Brain pericyte (primary cell): ENCODE measurements at places on chromosomes 2 and 18.

DNA sequence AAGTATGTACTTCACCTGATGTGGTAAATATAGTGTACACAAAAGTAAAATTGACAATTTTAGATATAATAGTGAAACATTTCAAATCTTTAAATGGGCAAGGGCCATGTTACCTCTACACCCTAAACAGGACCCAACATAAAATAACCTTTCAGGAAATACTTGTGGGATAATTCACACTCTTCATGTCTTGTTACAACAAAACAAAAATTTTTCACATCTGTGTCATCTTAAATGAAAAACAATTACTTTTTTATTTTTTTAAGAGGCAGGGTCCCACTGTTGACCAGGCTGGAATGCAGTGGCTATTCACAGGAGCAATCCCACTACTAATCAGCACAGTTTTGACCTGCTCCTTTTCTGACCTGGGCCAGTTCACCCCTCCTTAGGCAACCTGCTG is 42.1 kb downstream of the SRBD1 start:
- no peak for DNase-seq

DNA sequence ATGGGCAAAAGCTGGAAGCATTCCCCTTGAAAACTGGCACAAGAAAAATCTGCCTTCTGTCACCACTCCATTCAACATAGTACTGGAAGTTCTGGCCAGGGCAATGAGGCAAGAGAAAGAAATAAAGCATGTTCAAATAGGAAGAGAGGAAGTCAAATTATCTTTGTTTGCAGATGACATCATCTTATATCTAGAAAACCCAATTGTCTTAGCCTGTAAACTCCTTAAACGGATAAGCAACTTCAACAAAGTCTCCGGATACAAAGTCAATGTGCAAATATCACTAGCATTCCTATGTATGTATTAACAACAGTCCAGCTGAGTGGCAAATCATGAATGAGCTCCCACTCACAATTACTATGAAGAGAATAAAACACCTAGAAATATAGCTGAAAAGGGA is 1579.3 kb downstream of the SUCLG1 start:
- DNase-seq, result no peak

DNA sequence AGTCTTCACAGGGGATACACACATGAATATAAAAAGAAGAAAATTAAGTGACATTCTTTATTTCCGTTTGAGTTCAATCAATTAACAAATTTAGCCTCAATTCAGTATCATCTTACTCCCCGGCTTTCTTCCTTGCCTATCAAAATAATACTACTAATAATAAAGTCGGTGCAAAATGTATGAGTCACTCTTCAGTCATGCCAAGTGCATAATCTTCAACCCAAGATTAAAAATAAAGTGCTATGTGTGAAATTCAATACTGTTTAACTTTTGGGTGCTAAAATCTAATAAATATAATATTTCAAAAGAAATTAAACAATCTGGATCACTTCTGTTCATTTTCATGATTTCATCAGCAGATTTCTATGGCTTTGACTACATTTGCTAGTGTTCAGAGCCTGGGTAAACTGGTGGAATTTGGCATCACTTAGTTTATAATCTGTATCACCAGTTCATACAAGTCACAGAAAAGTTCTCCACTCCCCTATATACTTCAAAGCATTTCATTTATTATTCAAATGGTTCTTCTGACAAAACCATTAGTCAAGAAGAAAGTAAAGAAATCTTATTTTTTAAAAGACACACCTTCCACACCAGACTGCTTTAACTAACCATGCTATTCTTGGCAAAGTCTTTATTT is 183.6 kb downstream of the THADA start:
- DNase-seq, result no peak

GRCh38 chr2:70596739-70597138 is 43.1 kb upstream of the TGFA start:
- no peak for DNase-seq

DNA sequence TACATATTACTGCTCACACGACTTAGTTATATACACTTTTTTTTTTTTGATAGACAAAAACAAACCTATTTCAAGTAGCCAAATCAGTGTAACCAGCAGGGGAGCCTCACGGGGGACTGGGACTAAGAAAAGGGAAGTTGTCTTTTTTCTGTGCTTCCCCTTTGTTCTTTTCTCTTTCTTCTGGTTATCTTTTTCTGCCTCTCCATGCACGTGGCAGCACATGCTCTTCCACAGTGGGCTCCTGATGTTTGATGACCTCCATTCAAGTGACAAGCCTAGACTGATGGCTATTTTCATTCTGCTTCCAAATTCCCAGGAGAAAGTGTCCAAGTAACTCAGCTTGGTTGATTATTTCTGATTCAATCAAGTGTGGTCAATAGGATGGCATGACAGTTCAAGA is 98.2 kb upstream of the STK39 start:
- no peak for DNase-seq

- DNase-seq, result no peak
Measured at GRCh38 chr2:206955253-206955652, 15.9 kb downstream of the CPO start.

DNA sequence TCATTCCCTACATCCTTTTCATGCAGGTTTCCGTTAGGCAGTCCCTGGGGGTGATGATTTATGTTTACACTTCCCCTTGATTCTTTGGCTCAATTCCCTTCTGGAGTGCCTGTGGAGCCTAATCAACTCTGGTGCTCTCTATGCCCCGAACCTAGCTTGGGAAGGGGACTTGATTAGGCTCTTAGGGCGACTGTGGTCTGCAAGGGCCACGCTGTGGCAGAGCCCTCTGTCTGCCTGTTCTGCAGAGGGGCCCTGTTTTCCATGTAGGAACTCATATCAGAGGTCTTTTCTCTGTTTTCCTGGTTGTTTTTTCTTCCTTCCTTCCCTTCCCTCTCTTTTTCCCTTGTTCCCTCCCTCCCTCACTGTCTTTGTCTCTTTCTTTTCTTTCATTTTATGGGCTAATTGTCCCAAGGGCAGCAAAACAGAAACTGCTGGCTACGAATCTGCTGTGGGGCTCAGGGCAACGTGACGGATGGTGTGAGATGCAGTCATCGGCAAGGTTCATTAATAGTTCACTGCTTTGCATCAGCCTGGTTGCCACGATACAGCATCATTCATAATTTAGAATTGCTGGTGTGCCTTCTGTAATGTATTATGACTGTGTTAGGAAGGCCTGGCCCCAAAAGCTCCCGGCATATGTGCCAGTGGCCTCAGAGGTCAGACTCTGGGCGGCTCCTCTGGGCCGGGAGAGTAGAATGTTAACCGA is 134.5 kb downstream of the NAPG start:
- no peak for DNase-seq

GRCh38 chr2:113072584-113072983 is 4.8 kb downstream of the IL1F10 start:
- DNase-seq, result no peak

DNA sequence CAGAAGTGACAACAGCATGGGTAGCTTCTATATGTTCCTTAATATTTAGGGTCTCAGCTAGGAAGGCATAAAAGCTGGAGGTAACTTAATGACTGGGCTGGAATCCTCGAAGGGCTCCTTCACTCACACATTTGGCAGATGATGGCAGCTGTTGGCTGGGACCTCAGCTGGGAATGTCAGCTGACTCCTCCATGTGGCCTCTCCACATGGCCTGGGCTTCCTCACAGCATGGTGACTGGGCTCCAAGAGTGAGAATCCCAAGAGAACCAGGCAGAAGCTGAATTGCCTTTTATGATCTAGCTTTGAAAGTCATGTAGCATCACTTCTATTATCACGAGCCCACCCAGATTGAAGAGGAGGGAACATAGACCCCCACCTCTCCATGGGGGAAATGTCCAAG is 54.9 kb downstream of the TET3 start:
- no peak for DNase-seq

DNA sequence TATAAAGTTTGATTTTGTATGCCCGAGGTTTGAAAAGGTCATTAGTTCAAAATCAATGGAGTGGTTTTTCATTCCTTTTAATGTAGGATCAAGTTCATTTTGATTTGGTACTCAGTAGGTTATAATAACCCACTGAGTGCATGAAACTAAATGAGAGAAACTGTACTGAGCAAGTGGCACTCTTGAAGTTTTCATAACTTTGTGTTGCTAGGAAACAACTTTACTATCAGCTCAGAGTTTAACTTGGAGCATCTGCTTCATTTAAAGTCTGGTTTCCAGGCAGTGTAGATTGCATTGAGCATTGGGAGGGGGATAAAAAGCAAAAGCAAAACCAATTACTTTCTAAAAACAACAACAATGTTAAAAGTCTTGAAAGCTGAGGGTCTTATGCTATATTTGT is 1361.6 kb upstream of the CHAC2 start:
- DNase-seq, result no peak

GRCh38 chr2:65501074-65501473 is 68.7 kb upstream of the SPRED2 start:
- DNase-seq, result no peak
